Thoracic aorta (tissue), 2 donors: ENCODE measurements at places on chromosomes 6 and 20.

DNA sequence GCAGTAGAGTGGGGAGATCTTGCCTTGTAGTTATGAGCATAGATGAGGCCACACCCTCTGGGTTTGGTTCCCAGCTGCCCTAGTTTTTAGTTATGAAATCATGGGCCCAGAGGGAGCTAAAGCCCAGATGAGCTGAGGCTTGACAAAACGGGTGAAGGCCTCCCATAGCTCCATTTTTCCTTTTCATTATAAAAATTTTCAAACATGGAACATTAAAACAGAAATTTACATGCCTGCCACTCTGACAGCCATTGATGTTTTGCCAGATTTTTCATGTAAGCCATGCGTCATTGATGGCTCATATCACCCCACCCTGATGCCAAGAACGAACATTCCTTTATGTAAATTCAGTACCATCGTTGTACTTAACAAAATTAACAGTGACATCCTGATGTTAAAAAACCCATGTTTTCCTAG lies 67.9 kb downstream of the IGF2R start:
- peaks cover 30% of the 10 kb centered on the region for H3K36me3 ChIP-seq
- H3K4me3 ChIP-seq = no peak overlapping the region
- DNase-seq = no peak
- H3K27me3 ChIP-seq = no peaks in the 10 kb centered on the region

DNA sequence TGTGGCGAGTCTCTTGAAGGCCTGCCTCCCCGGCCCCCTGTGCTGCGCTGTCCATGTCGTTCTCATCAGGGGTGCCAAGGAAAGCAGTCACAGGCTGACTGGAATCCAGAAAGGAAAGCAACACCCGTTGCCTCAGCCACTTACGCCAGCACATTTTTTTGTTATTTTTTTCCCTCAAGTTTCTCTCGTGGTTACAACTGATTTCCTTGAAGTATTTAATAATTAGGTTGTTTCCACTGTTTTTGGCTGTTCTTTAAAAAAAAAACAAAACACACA lies 17.9 kb upstream of the SLC22A1 start:
- peak overlapping the region; percentile 42 for H3K4me3 ChIP-seq
- DNase-seq = peak; percentile 32
- no peaks in the 10 kb centered on the region for H3K27me3 ChIP-seq

GRCh38 chr6:38552121-38552520 lies 87.6 kb downstream of the BTBD9 start:
- H3K27me3 ChIP-seq = no peaks in the 10 kb centered on the region
- no peak for DNase-seq
- no peaks in the 10 kb centered on the region for H3K4me1 ChIP-seq
- H3K4me3 ChIP-seq = no peak overlapping the region
- no peaks in the 10 kb centered on the region for H3K36me3 ChIP-seq

- H3K36me3 ChIP-seq = no peaks in the 10 kb centered on the region
- no peaks in the 10 kb centered on the region for H3K27me3 ChIP-seq
- H3K4me3 ChIP-seq = peak overlapping the region; percentile 86
- H3K4me1 ChIP-seq = no peaks in the 10 kb centered on the region
Observed at GRCh38 chr6:29887330-29887818, 55.0 kb upstream of the HLA-A start.

- H3K4me3 ChIP-seq = no peak overlapping the region
- H3K36me3 ChIP-seq = peaks cover 12% of the 10 kb centered on the region
- H3K4me1 ChIP-seq = peaks cover 14% of the 10 kb centered on the region
- no peaks in the 10 kb centered on the region for H3K27me3 ChIP-seq
- no peak overlapping the region for H3K27ac ChIP-seq
Observed at GRCh38 chr20:37519508-37520418, 1.3 kb upstream of the NNAT start.

GRCh38 chr20:54526801-54527200 lies 51.4 kb downstream of the DOK5 start:
- H3K36me3 ChIP-seq = no peaks in the 10 kb centered on the region
- H3K4me3 ChIP-seq = no peak overlapping the region
- H3K27me3 ChIP-seq = no peaks in the 10 kb centered on the region
- no peak for DNase-seq

GRCh38 chr6:41546475-41546865 lies 289 bp downstream of the FOXP4 start:
- no peaks in the 10 kb centered on the region for H3K36me3 ChIP-seq
- no peaks in the 10 kb centered on the region for H3K27me3 ChIP-seq
- peaks cover 6% of the 10 kb centered on the region for H3K4me1 ChIP-seq
- peak overlapping the region; percentile 67 for H3K27ac ChIP-seq

DNA sequence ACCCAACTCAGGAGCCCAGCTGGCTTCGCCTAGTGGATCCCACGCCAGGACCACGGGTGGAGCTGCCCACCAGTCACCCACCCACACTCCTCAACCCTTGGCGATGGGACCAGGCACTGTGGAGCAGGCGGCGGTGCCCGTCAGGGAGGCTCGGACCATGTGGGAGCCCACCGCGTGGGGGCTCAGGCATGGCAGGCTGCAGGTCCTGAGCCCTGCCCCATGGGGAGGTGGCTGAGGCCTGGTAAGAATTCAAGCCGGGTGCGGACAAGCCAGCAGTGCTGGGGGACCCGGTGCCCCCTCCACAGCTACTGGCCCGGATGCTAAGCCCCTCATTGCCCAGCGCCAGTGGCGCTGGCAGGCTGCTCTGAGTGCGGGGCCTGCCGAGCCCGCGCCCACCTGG lies 123.1 kb upstream of the LGSN start:
- no peaks in the 10 kb centered on the region for H3K27me3 ChIP-seq
- H3K36me3 ChIP-seq = no peaks in the 10 kb centered on the region
- H3K4me3 ChIP-seq = no peak overlapping the region
- H3K4me1 ChIP-seq = no peaks in the 10 kb centered on the region

- H3K4me3 ChIP-seq = no peak overlapping the region
- H3K36me3 ChIP-seq = no peaks in the 10 kb centered on the region
- DNase-seq = no peak
- H3K4me1 ChIP-seq = no peaks in the 10 kb centered on the region
- H3K27me3 ChIP-seq = no peaks in the 10 kb centered on the region
- H3K27ac ChIP-seq = no peak overlapping the region
Observed at GRCh38 chr6:145187491-145188206, 547.7 kb downstream of the EPM2A start.

GRCh38 chr20:46710153-46710913 lies 884 bp downstream of the SLC2A10 start:
- no peak for DNase-seq
- peak overlapping the region; percentile 76 for H3K27ac ChIP-seq
- peak overlapping the region; percentile 78 for H3K4me3 ChIP-seq
- peaks cover 37% of the 10 kb centered on the region for H3K4me1 ChIP-seq
- no peaks in the 10 kb centered on the region for H3K36me3 ChIP-seq

DNA sequence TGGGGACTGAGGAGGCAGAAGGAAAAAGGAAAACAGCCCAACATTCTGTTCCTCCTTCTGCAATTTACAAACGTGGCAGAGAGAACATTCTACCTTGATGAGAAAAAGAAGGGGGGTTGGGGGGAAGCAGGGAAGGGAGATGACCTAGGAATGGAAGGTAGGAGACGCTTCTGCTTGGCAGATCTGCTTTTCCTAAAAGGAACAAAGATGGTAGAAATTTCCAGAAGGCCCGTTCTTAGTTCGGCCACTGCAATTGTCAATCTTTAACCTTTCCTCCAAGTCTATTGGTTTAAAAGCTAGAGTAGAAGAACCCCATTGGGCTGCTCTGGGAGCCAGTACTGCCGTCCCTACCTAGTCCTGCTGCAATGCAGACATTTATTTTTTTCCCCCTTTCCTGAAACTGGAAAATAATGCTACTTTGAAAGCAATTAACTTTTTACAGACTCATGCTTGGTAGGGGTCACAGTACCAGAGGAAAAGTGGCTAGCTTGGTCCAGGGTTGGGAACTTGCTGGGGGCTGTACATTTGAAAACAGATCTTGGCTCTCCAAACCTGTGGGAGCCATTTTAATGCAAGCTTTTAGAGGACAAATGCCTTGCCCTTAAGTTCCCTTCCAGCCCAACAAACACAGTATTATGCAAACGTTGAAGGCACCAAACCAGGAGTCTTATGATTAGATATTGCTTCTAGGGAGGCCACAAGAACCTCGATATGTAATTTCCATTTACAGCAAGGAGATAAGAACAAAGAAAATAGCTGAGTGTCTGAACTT lies 2.6 kb downstream of the ZMYND8 start:
- no peak for DNase-seq
- no peaks in the 10 kb centered on the region for H3K27me3 ChIP-seq
- H3K4me3 ChIP-seq = no peak overlapping the region
- H3K36me3 ChIP-seq = no peaks in the 10 kb centered on the region
- peak overlapping the region; percentile 100 for H3K27ac ChIP-seq
- H3K4me1 ChIP-seq = peaks cover 100% of the 10 kb centered on the region

- no peak overlapping the region for H3K4me3 ChIP-seq
- no peaks in the 10 kb centered on the region for H3K27me3 ChIP-seq
- H3K36me3 ChIP-seq = peaks cover 14% of the 10 kb centered on the region
Observed at GRCh38 chr20:21228511-21228910, 74.6 kb upstream of the XRN2 start.

DNA sequence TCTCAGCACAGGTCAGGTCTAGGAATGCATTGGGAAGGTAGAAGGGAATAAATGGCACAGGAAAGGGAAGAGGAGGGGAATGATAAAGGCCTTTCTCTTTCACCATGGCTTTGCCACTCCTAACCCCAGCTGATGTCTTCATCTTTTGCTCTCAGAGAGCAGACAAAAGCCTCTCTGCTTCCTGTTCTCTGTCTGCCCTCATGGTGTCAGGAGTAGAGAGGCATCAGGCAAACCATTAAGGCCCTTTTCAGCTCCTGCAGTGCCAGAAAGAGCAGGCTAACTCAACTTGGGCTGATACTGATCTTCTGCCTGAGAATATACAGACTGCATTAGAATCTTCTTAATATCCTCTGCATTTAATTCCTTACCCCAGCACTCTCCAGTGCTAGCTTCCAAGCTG lies 48.0 kb upstream of the STXBP5 start:
- H3K36me3 ChIP-seq = no peaks in the 10 kb centered on the region
- no peak overlapping the region for H3K4me3 ChIP-seq
- no peak overlapping the region for H3K27ac ChIP-seq
- DNase-seq = no peak
- H3K4me1 ChIP-seq = no peaks in the 10 kb centered on the region
- no peaks in the 10 kb centered on the region for H3K27me3 ChIP-seq

DNA sequence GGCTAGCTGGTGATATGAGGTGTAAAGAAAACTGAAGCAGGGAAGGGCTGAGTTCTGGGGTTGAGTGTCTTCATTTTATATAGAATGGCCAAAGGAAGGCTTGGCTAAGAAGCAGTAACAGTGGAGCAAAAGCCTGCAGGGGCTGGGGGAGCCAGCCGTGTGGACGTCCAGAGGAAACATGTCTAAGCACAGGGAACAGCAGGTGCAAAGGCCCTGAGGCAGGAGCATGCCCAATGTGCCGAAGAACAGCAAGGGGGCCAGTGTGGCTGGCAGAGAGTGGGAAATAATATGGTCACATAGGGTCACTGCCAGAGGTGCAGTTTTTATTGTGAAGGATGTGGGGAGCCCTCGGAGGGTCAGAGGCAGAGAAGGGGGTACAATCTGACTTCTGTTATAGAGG lies 60.5 kb upstream of the KCNG1 start:
- no peaks in the 10 kb centered on the region for H3K4me1 ChIP-seq
- no peaks in the 10 kb centered on the region for H3K27me3 ChIP-seq
- H3K27ac ChIP-seq = no peak overlapping the region
- H3K36me3 ChIP-seq = no peaks in the 10 kb centered on the region

- DNase-seq = no peak
- H3K27ac ChIP-seq = peak overlapping the region; percentile 80
- H3K4me3 ChIP-seq = peak overlapping the region; percentile 24
Observed at GRCh38 chr6:54646069-54646950, 200.3 kb upstream of the FAM83B start.
